ENCODE measurements at places on chromosomes 2 and 18.

GRCh38 chr2:143162123-143162837 lies 33.1 kb downstream of the ARHGAP15 start:
- H3K27me3 ChIP-seq, result no peaks in the 10 kb centered on the region
- peak; percentile 36 for DNase-seq
- no peaks in the 10 kb centered on the region for H3K4me1 ChIP-seq
- H3K27ac ChIP-seq, result no peak overlapping the region
- H3K36me3 ChIP-seq, result no peaks in the 10 kb centered on the region

GRCh38 chr2:84880395-84880644 lies 564 bp downstream of the TRABD2A start:
- no peak overlapping the region for H3K4me3 ChIP-seq
- H3K27ac ChIP-seq, result no peak overlapping the region
- H3K36me3 ChIP-seq, result no peaks in the 10 kb centered on the region
- peaks cover 5% of the 10 kb centered on the region for H3K4me1 ChIP-seq
- H3K27me3 ChIP-seq, result peaks cover 26% of the 10 kb centered on the region

DNA sequence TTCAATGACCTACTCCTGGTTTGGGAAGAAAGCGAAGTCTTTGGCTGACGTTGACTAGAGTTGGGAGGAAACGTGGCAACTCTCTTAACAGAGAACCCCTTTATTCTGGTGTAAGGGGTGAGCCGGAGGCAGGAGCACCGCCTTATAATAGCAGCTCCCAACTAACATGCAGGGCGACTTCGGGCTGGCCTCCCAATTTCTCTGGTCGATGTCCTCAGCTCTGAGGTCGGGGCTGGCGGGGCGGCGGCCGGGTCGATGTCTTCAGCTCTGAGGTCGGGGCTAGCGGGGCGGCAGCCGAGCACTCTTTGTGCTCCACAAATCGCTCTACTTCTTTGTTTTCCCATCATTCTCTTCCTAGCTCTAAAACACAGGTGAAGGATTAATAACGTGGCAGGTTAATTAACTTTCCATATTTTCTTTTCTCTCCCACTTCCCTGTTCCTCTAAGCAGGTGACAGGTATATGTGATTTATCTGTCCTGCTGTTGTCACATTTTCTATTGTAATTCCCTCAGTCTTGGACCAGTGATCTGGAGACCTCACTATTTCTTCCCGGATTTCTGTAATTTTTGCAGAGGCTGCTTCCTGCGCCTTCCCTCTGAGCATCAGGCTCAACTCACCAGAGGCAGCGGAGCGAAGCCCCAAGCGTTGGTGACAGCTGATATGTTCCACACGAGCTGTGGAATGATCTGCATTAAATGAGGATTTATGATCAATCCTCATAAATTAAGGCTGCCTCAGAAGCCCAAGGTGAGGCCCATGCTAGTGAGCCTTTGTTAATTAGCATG lies 64.3 kb downstream of the ACKR3 start:
- no peaks in the 10 kb centered on the region for H3K36me3 ChIP-seq
- no peaks in the 10 kb centered on the region for H3K27me3 ChIP-seq
- no peak overlapping the region for H3K4me3 ChIP-seq
- H3K4me1 ChIP-seq, result peaks cover 9% of the 10 kb centered on the region

DNA sequence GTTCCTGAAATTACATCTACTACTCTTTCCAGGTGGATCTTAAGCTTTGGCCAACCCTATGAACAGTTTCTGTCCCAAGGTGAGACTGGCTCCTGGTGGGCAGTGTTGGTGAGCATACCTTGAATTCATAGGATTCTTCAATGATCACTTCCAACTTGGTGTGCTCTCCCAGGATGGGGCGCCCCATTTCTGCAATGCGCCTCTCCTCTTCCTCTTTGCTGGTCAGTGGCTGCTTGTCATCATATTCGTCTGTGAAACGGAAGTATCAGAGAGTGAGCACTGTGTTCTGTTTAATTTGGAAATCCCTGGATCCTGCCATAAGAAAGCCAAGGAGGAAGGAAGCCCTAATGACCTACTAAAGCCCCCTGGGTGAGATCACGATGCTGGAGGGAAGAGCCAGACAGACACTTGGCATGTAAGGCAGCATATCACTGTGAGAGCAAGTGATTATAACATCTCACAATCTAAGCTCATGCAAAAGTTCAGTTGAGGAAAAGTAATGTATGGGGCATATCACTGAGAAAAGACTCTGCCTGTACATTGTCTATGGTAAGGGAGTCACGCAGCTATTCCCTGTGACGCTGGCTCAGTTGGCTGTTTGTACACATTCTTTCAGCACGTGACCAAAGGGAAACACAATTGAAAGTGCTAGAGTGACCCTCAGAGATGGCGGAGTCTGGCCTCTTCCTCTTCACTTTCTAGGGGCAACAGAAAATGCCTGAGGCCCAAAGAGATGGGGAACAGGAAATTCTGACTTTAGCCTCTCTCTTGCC lies 287.0 kb downstream of the SLC8A1 start:
- peaks cover 13% of the 10 kb centered on the region for H3K4me1 ChIP-seq
- H3K27me3 ChIP-seq, result no peaks in the 10 kb centered on the region
- peaks cover 9% of the 10 kb centered on the region for H3K36me3 ChIP-seq
- H3K27ac ChIP-seq, result no peak overlapping the region
- DNase-seq, result no peak

DNA sequence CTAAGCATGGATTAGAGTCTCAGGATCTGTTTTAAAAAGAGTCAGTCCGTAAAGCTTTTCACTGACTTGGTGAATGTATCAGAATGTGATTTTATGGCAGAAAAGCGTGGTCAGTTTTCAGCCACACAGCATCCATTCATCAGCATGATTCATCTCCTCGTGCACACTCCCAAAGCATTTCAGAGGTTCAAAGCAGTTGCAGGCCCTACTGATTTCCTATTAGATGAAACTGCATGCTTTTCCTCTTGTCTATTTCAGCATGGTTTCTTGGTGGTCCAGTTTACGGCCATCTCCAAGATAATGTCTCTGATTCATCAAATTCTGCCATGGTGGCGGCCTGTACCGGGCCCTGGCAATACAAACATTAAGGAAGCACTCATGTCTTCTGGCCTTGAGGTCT lies 4.8 kb upstream of the PARD6G start:
- no peak overlapping the region for H3K27ac ChIP-seq
- DNase-seq, result no peak
- H3K27me3 ChIP-seq, result no peaks in the 10 kb centered on the region
- H3K4me1 ChIP-seq, result no peaks in the 10 kb centered on the region
- no peaks in the 10 kb centered on the region for H3K36me3 ChIP-seq
- no peak overlapping the region for H3K4me3 ChIP-seq

- H3K4me3 ChIP-seq, result no peak overlapping the region
- no peaks in the 10 kb centered on the region for H3K4me1 ChIP-seq
- H3K36me3 ChIP-seq, result no peaks in the 10 kb centered on the region
- H3K27ac ChIP-seq, result no peak overlapping the region
These were observed 139.0 kb upstream of the PIEZO2 start for GRCh38 chr18:11288401-11288800.

- no peaks in the 10 kb centered on the region for H3K36me3 ChIP-seq
- peak overlapping the region; percentile 4 for H3K27ac ChIP-seq
- no peaks in the 10 kb centered on the region for H3K27me3 ChIP-seq
- H3K4me1 ChIP-seq, result peaks cover 6% of the 10 kb centered on the region
- H3K4me3 ChIP-seq, result no peak overlapping the region
These were observed 60.1 kb upstream of the YWHAQ start for GRCh38 chr2:9690716-9691498.

- no peaks in the 10 kb centered on the region for H3K36me3 ChIP-seq
- DNase-seq, result no peak
- H3K27me3 ChIP-seq, result no peaks in the 10 kb centered on the region
- H3K4me1 ChIP-seq, result peaks cover 2% of the 10 kb centered on the region
These were observed 68.0 kb downstream of the ACAA2 start for GRCh38 chr18:49745045-49746014.

DNA sequence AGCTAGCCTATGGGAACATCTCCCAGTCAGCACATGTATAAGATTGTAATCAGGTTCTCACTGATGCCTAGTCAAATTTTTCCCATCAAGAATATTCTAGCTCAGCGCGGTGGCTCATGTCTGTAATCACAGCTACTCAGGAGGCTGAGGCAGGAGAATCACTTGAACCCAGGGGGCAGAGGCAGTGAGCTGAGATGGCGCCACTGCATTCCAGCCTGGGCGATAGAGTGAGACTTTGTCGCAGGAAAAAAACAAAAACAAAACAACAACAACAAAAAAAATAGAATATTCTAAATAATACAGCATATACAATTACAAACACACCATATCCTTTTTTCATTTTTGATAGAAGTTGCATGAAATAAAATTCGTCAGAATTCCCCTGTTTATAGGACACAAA lies 67.5 kb upstream of the MYCN start:
- H3K4me3 ChIP-seq, result no peak overlapping the region
- H3K36me3 ChIP-seq, result no peaks in the 10 kb centered on the region
- no peaks in the 10 kb centered on the region for H3K27me3 ChIP-seq
- no peak overlapping the region for H3K27ac ChIP-seq

GRCh38 chr2:240644171-240644651 lies 18.9 kb downstream of the GPR35 start:
- no peaks in the 10 kb centered on the region for H3K27me3 ChIP-seq
- H3K4me3 ChIP-seq, result no peak overlapping the region
- no peak for DNase-seq
- H3K36me3 ChIP-seq, result no peaks in the 10 kb centered on the region
- no peaks in the 10 kb centered on the region for H3K4me1 ChIP-seq

DNA sequence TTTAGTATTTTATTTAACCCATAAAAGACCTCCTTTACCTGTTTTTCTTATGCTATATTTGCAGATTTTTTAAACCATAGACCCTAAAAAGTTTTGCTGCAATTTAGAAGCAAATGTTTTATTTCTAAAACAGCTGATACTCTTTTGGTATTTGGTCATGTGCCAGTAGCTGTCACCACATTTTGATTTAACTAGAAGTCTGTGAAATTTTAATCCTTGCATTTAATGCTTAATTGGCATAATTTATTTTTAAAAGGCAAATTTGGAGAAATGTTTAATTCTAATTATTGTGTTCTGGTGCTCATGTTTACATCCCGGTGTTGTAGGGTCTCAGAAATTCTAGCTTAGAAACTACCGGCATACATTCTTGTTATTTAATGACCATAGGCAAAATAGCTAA lies 111.8 kb downstream of the TTC27 start:
- DNase-seq, result no peak
- no peak overlapping the region for H3K27ac ChIP-seq
- H3K27me3 ChIP-seq, result no peaks in the 10 kb centered on the region
- H3K4me3 ChIP-seq, result no peak overlapping the region

- no peaks in the 10 kb centered on the region for H3K27me3 ChIP-seq
- H3K4me1 ChIP-seq, result no peaks in the 10 kb centered on the region
- no peaks in the 10 kb centered on the region for H3K36me3 ChIP-seq
- no peak overlapping the region for H3K4me3 ChIP-seq
- H3K27ac ChIP-seq, result no peak overlapping the region
- no peak for DNase-seq
These were observed 9.5 kb upstream of the TRPM8 start for GRCh38 chr2:233907627-233908026.

DNA sequence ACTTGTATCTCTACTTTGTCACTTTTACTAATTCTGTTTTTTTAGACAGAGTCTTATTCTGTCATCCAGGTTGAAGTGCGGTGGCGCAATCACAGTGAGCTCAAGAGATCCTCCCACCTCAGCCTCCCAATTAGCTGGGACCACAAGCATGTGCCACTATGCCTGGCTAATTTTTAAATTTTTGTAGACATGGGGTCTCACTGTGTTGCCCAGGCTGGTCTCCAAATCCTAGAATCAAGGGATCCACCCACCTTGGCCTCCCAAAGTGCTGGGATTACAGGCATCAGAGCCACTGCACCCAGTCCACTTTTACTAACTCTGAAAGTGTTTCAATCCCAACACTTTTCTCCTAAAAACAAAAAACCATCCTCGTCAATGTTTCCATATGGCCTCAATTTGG lies 94.9 kb downstream of the MALT1 start:
- no peak for DNase-seq
- H3K4me1 ChIP-seq, result peaks cover 5% of the 10 kb centered on the region
- no peak overlapping the region for H3K4me3 ChIP-seq
- no peak overlapping the region for H3K27ac ChIP-seq

DNA sequence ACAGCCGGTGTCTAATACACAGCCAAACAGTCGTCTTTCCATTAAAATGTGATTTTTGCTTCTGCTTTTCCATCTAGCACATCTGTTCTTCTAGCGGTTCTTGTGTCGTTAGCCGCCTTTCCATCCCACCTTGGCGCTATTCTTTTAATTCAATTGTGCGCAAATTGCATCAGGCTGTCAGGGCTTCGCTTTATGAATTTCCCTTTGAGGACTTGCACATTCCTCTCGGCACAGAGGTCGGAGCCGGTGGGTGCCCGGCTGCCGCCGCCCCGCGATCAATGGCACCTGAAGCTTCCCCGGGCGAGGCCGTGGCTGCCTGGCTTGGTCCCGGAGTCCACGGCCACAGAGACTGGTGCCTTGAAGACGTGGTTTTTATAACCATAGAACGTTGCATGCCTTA lies 33.9 kb upstream of the TSPYL6 start:
- no peaks in the 10 kb centered on the region for H3K36me3 ChIP-seq
- no peak overlapping the region for H3K27ac ChIP-seq
- DNase-seq, result no peak
- H3K4me1 ChIP-seq, result no peaks in the 10 kb centered on the region
- H3K27me3 ChIP-seq, result no peaks in the 10 kb centered on the region

DNA sequence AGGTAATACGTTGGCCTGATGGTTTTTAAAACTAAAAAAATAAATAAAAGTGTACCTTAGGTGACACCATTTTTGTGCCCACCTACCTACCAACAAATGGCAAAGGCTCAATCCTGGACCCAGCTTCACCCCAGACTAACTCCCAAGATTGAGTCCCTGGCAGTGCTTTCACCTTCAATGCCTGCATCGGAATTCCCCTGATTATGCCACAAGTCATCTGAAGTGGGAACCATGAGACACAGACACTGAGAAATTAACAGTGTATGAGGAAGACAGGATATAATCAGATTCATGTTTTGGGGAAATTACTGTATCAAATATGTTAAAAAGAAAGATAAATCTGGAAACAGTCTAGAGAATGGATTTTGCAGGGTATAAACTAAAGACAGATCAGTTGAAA lies 41.6 kb downstream of the ZBTB14 start:
- H3K4me1 ChIP-seq, result no peaks in the 10 kb centered on the region
- H3K27ac ChIP-seq, result no peak overlapping the region
- no peak for DNase-seq
- no peak overlapping the region for H3K4me3 ChIP-seq
- no peaks in the 10 kb centered on the region for H3K27me3 ChIP-seq

DNA sequence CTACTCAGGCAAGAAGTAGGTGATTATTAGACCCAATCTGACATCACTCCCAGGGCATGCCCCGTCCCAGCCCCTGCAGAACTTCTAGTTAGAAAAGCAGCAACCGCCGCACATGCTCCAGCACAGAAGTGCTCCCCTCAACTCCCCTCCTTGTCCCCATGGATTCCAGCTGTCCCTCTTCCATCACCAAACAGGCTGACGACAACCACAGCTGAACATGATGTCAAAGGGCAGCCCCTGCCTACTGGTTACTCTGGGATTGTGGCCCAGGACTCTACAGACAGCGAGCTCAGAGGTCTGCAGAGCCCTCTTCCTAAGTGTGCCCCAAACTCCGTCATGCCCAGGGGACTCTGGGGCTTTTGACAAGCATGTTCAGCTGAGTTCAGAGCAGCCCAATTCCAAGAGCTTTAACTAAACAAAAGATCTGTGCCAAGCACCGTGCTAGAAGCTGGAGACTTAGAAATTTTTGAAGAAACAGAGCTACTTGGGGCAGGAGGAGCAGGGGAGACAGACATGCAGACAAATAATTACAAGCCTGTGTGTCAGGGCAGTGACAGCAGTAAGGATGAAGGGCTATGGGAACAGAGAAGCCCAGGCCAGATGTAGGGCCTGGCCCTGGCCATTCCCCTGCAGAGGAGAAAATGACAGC lies 148.1 kb downstream of the BCL11A start:
- H3K27ac ChIP-seq, result peak overlapping the region; percentile 87
- no peaks in the 10 kb centered on the region for H3K36me3 ChIP-seq
- no peaks in the 10 kb centered on the region for H3K27me3 ChIP-seq
- peaks cover 37% of the 10 kb centered on the region for H3K4me1 ChIP-seq
- no peak overlapping the region for H3K4me3 ChIP-seq
